ENCODE measurements at places on chromosomes 3 and 15.

GRCh38 chr3:149626671-149627070, 31.2 kb downstream of the WWTR1 start:
- no peak overlapping the region for H3K4me3 ChIP-seq
- peaks cover 2% of the 10 kb centered on the region for H3K4me1 ChIP-seq
- DNase-seq, result no peak
- peaks cover 5% of the 10 kb centered on the region for H3K27me3 ChIP-seq
- no peak overlapping the region for H3K27ac ChIP-seq
- no peaks in the 10 kb centered on the region for H3K36me3 ChIP-seq

DNA sequence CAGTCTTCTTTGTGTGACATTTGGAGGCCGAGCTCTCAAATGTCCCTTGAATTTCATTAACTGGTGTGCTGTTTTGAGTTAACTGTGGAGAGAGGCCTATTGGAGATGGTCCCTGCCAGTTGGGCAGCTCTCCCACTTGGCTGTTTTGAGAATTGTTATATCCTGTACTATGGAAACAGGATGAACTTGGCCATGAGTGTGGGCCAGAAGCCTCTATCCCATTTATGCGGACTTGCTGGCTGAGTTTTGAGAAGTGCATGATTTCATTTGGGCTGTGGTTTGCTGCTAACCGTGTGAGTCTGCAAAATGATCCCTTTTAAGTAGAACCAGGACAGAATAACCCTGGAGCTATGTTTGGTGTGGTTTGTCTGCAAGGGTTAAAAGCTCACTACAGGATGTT, 366.0 kb downstream of the PTPRG start:
- DNase-seq, result no peak
- H3K4me1 ChIP-seq, result no peaks in the 10 kb centered on the region
- H3K36me3 ChIP-seq, result no peaks in the 10 kb centered on the region
- no peak overlapping the region for H3K4me3 ChIP-seq

GRCh38 chr15:60660290-60661051, 181.5 kb upstream of the ICE2 start:
- no peak for DNase-seq
- peaks cover 2% of the 10 kb centered on the region for H3K36me3 ChIP-seq
- no peak overlapping the region for H3K27ac ChIP-seq
- no peaks in the 10 kb centered on the region for H3K27me3 ChIP-seq
- no peak overlapping the region for H3K4me3 ChIP-seq

DNA sequence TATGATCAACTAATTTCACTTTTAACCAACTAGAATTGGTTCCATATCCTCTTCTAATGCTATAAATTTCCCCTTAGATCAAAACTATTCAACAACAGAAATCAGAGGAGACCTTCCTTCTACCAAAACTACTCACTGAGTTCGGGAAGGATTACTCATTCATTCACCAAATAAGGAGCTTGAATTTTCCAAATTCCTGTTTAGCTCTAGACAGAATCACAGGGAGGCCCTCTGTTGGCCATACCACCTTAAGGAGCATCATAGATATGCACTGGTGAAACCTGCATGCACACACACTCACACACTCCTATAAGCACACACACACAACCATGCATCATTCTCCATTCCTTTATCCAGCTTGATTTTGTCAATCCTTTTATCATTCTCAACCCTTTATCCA, 49.0 kb downstream of the SUCLG2 start:
- peaks cover 75% of the 10 kb centered on the region for H3K36me3 ChIP-seq
- H3K27ac ChIP-seq, result no peak overlapping the region
- DNase-seq, result no peak

- peaks cover 34% of the 10 kb centered on the region for H3K36me3 ChIP-seq
- no peaks in the 10 kb centered on the region for H3K27me3 ChIP-seq
- DNase-seq, result no peak
- H3K4me1 ChIP-seq, result no peaks in the 10 kb centered on the region
- no peak overlapping the region for H3K4me3 ChIP-seq
These were observed 11.2 kb downstream of the RPL32 start for GRCh38 chr3:12829886-12830784.

DNA sequence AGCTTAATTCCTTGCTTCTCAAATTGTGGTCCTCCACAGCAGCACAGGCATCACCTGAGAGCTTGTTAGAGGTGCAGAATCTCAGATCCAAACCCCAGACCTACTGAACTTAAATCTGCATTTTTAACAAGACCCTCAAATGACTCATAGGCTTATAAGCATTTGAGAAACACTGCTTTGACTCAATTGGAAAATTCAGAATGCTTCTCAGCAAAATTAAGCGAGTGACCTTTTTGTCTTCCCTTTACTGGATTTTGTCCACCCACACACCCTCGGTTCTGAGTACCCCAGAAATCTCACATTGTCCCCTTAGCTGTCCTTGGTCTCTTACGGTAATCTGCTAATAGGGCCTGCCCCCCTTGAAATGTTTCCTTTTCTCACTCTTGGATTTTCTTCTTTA, 17.9 kb downstream of the CD80 start:
- peaks cover 31% of the 10 kb centered on the region for H3K36me3 ChIP-seq
- H3K27ac ChIP-seq, result no peak overlapping the region
- H3K27me3 ChIP-seq, result no peaks in the 10 kb centered on the region
- H3K4me1 ChIP-seq, result no peaks in the 10 kb centered on the region
- no peak overlapping the region for H3K4me3 ChIP-seq

GRCh38 chr15:48643206-48643605, 2.3 kb downstream of the FBN1 start:
- peaks cover 57% of the 10 kb centered on the region for H3K27me3 ChIP-seq
- H3K4me1 ChIP-seq, result peaks cover 6% of the 10 kb centered on the region
- no peak overlapping the region for H3K27ac ChIP-seq
- H3K4me3 ChIP-seq, result no peak overlapping the region

- H3K4me1 ChIP-seq, result peaks cover 57% of the 10 kb centered on the region
- DNase-seq, result peak; percentile 73
- H3K27ac ChIP-seq, result peak overlapping the region; percentile 89
- peak overlapping the region; percentile 96 for H3K4me3 ChIP-seq
These were observed 907 bp downstream of the TATDN2 start for GRCh38 chr3:10248984-10249748.

DNA sequence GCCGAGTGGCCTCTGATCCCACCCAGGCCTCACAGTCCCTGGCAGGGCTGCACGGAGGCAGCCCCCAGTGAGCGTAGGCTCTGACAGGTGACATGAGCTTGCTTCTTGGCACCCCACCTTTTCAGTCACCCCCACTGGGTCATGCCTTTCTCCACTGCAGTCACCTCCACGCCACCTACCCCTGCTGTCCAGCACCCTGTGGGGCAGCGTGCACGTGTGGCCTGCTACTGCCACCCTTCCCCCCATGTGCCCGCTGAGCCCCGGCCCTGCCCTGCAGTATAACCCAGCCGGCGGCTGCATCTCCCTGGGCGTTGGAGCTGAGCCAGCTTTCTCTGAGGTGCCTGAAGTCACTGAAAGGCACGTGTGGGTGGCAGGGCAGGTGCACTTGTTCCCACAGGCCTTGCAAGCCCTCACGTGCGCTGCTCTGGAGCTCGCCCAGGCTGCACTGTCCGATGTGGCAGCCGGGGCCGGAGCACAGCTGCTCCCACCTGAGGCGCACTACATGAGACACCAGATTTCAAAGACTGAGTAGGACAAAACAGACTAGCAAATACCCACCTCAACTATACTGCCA, 65.6 kb downstream of the NIPA2 start:
- H3K27me3 ChIP-seq, result no peaks in the 10 kb centered on the region
- DNase-seq, result no peak
- no peak overlapping the region for H3K27ac ChIP-seq

GRCh38 chr15:79299126-79299840, 11.6 kb upstream of the TMED3 start:
- H3K36me3 ChIP-seq, result no peaks in the 10 kb centered on the region
- no peak overlapping the region for H3K27ac ChIP-seq
- H3K4me3 ChIP-seq, result no peak overlapping the region
- H3K4me1 ChIP-seq, result no peaks in the 10 kb centered on the region
- DNase-seq, result no peak
- H3K27me3 ChIP-seq, result peaks cover 19% of the 10 kb centered on the region

DNA sequence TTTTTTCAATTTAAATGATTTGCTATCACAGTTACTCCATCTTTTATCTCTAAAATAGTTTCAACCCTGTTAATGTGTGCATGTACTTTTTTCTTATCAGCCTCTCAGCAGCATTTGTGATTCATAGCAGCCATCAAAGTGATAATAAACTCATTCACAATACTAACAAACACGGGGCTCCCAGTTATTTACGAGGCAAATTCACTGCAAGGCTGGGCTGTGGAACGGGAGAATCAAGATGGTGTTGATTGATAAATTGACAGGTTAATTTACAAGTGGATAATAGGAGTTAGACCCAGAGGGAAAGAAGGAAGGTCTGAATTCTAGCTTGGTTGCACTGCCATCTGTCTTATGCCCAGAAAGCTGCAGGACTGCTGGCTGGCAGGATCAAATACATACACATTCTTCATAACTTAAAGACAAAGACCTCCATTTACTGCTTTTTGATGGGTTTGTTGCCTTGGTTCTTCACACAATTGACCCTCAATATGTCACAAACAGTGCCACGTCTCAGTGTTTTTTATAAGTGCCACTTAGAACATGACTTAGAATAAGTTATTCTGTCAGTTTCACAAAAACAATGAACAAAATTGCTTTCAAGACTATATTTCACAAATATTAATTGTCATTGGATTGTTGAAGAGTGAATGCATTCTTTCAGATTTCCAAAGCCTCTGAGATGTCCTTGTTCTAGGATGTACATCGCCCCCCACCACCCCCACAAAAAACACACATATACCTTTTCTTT, 562.8 kb downstream of the NR2F2 start:
- H3K27ac ChIP-seq, result no peak overlapping the region
- H3K27me3 ChIP-seq, result no peaks in the 10 kb centered on the region
- no peaks in the 10 kb centered on the region for H3K36me3 ChIP-seq

- no peak overlapping the region for H3K27ac ChIP-seq
- no peak overlapping the region for H3K4me3 ChIP-seq
- H3K4me1 ChIP-seq, result peaks cover 3% of the 10 kb centered on the region
- no peaks in the 10 kb centered on the region for H3K27me3 ChIP-seq
- H3K36me3 ChIP-seq, result peaks cover 57% of the 10 kb centered on the region
- no peak for DNase-seq
These were observed 85.1 kb downstream of the SUCLG2 start for GRCh38 chr3:67569324-67569723.

DNA sequence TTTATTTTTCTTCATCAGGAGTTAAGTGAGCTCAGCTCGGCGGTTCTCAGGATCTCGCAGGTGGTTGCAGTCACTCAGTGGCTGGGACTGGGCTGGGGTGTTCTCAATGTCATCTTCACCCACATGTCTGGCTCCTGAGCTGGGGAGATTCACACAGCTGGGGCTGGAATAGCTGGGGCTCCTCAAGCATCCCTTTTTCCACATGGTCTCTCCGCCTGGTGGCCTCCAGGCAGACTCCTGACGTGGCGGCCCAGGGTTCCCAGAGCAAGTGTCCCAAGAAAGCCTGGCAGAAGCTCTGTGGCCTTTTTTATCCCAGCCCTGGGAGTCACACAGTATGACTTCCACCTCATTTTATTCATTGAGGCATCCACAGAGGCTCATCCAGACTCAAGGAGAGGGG, 84.1 kb upstream of the ANKRD34C start:
- H3K27ac ChIP-seq, result no peak overlapping the region
- no peaks in the 10 kb centered on the region for H3K4me1 ChIP-seq
- peaks cover 26% of the 10 kb centered on the region for H3K27me3 ChIP-seq
- H3K4me3 ChIP-seq, result no peak overlapping the region
- DNase-seq, result no peak
- no peaks in the 10 kb centered on the region for H3K36me3 ChIP-seq

DNA sequence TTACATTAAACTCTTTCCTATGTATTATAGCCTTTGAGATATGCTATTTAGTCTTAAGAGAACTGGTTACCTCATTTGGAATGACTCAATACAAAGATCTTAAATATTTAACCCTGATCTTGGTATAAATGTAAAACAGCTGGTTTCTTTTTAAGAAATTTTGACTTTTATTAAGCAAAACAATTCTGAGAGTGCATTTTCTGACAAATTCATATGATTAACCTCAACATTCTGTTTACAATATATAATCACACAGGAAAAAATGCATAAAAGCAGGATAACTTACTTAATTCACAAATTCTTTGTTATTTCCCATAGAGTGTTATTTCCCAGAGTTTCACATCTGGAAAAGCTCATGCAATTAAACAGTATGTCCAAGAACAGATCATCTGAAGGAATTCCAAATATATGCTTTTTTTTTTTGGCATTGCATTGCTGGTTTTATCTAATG, 400.4 kb upstream of the THBS1 start:
- no peaks in the 10 kb centered on the region for H3K36me3 ChIP-seq
- H3K4me3 ChIP-seq, result no peak overlapping the region
- DNase-seq, result no peak
- H3K27ac ChIP-seq, result no peak overlapping the region
- peaks cover 8% of the 10 kb centered on the region for H3K27me3 ChIP-seq

GRCh38 chr3:64957408-64958198, 269.8 kb upstream of the ADAMTS9 start:
- H3K4me3 ChIP-seq, result no peak overlapping the region
- DNase-seq, result no peak
- no peaks in the 10 kb centered on the region for H3K27me3 ChIP-seq
- H3K4me1 ChIP-seq, result no peaks in the 10 kb centered on the region

DNA sequence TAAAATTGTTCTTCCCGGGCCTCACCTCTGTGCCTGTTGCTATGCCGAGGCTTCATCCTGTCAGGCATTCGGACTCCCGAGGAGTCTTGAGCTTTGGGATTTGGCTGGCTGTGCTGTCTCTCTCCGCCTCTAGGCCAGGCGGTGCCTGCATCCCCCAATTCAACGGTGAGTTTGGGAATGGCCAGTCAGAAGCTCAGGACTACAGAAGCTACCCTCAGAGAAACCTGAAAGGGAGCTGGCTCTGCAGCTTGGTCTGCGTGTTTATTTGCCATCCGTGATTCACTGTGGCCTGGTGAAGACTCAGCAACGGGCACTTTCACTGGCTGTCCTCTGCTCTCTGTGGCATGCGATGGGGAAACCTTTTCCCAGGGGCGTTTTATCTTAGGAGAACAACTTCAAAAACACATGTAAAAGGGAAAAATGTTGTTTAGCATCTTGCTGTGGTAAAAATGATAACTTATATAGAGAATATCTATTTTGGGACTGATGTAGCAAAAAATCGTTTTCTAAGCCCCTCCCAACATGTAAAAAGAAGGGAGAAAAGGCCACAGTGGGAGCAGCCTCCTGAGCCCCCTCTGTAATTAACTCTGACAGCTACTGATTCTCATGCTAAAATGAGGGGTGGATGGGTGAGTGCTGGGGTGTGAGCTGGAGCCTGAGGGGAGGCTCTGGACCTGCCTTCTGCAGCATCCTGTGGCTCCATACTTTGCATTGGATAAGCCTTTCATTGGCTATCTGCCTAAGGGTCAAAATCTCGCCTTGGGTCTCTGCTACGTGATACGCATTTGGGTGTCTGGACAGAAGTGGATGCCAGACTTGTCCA, 103.4 kb upstream of the KLHL25 start:
- no peak for DNase-seq
- H3K4me3 ChIP-seq, result no peak overlapping the region
- H3K36me3 ChIP-seq, result no peaks in the 10 kb centered on the region
- H3K4me1 ChIP-seq, result no peaks in the 10 kb centered on the region
- peaks cover 16% of the 10 kb centered on the region for H3K27me3 ChIP-seq

GRCh38 chr3:31442755-31443154, 90.0 kb upstream of the STT3B start:
- DNase-seq, result no peak
- H3K27ac ChIP-seq, result no peak overlapping the region
- H3K36me3 ChIP-seq, result no peaks in the 10 kb centered on the region
- H3K27me3 ChIP-seq, result no peaks in the 10 kb centered on the region
- H3K4me1 ChIP-seq, result peaks cover 16% of the 10 kb centered on the region
- H3K4me3 ChIP-seq, result no peak overlapping the region

All from activated naive CD4-positive, alpha-beta T cell treated with anti-CD3 and anti-CD28 coated beads, Interleukin-2, amount 10 ng/mL, durations not matched to agents 7 days and 5 days (primary cell).